SHP77 treated with DMSO at 0.1 percent for 48 hours (cell line): ENCODE measurements at places on chromosomes 1 and 21.
A peak's percentile ranks its signal among the peaks of the same experiment; 100 is the strongest.

DNA sequence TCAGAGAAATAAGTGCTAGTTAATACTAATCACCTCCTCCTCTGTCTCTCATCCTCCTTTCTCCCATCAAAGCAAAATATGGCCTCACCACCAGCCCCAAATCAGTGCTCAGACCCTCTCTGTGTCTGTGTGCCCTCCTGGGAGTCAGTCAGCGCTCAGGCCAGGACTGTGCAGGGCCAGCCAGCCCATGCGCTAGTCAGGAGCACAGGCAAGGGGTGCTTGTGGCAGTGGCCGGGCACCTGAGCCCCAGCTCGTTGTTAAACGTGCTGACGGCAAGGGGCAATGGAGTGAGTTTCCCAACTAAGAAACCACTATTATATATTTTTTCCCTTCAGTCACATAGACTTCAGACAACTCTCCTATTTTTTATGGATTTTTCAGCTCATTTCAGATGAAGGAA is 19.2 kb upstream of the PGD start:
- DNase-seq, result no peak

DNA sequence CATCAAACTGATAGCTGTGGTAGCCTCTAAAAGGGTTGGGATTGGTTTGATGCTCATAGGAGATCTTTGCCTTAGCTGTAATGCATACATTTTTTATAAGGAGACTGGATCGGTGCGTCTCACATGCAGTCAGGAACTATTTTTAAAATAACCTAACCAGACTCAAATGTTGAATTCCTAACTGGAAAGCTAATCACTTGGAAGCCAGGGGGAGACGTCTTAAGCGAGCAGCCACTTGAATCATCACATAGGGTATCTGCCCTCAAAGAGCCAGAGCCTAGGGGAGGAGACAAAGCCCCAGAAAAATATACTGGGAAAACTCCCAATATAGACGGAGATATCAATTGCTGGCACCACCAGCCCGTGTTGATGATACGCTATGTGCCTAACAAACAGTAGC is 61.7 kb upstream of the PUM1 start:
- no peak for DNase-seq

- DNase-seq, result no peak
Measured at GRCh38 chr1:200733907-200734306, 4.8 kb upstream of the CAMSAP2 start.

DNA sequence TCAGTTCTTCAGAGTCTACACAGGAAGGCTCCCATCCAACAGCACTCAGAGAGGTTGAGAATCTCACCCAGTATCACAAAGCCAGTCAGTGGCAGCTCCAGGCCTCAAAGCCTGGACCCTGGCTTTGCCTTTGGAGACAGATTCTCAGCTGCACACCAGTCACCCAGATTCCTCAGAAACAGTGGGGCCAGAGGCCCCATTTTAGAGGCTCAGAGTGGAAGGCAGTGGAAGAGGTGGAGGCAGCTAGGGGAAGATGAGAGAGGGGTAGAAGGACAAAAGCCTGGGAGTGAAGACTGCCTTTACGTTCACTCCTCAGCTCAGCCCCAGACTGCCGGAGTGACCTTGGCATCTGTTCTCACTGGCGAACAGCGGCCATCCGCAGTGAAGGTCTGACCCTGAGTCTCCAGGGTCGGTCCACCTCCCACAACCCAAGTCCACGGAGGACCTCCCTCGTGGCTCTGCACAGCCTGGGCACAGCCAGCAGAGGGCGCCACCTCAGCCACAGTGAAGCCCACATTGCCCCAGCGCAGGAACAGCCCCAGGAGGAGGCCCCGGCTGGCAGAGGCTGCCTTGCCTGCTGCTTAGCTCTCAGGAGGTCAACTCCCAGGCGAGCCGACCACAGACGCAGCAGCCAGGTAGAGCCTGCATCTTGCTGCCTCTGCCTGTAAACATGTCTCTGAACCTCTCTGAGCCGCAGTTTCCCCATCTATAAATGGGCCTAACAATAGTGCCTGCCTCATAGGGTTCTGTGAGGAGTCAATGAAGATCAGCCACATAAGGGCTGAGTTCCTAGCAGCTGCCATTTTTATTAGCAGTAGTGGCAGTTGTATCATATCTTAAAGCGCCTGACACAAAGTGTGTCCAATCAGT is 5.9 kb upstream of the FNDC5 start:
- DNase-seq, result no peak

DNA sequence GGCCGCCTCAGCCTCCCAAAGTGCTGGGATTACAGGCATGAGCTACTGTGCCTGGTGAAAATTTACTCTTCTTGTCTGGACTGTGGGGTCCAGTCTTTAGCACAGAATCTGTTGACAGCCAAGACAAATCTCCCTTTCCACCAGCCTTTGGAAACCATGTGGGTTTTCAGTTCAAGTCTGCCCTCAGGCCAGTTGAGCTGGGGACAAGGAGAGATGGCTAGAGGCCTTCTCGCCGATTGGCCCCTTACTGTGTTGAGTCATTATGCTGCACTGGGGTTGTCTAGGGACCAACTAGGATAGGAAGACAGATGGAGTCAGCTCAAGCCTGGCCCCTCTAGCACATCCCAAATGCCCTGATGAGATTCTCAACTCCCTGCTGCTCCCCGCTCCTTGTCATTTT is 8.6 kb upstream of the NKAIN1 start:
- DNase-seq, result no peak

DNA sequence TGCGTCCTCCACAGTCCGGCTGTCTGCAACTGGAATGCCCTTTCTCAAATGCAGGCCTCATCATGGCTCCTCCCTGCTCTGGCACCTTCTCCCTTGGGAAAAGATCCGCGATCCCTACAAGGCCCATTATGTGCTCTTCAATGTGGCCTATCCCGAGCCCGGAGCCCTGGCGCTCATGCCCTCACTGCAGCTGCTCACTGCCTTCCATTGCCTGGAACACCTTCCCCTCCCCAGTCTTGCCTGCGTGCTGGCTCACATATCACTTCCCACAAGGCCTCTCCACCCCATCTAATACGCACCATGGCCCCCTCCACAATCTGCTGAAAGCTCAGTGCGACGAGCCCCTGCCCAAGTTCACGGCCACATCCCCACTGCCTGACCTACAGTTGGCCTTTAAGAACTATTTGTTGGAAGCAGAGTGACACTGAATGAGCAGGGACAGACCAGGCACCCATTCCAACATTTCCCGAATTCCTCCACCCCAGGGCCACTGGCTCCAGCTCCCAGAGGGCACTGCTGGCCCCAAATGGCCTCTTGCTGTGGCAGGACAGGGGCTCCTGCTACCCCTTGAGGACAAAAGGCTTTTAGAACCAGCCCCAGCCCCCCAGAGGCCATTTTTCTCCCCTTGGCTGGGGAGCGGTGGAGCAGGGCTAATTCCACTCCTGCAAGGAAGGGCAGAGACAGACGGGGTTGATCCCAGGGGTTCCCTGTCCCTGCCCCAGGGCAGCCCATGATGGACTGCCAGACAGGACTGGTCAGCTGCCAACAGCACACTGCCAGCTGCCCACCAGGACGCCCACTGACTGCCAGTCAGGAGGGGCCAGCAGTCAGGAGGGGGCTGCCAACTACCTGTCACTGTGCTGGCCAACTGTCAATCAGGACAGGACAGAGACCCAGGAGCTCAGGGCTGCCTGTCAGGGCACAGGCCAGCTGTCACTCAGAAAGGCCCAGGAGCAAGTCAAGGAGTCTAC is 64.8 kb downstream of the DHRS3 start:
- DNase-seq, result no peak

- DNase-seq, result no peak
Measured at GRCh38 chr21:45353200-45353599, 51.8 kb upstream of the COL18A1 start.

DNA sequence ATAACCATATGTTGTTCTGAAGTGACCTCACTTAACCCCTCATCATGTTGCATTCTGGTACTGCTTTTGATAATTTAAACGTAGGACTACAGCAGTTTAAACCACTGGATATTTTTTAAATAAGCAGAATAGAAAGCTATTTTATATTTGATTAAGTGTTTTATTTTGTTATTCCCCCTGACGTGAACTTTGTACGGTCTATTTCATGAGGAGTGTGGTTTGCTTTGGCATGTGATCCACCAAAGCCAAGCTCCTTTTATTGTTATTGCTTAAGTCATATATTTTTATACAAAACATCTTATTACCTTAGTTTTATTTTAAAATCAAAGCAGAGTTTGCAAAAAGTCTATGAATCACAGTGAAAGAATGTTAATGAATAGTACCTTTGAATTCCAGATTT is 101.4 kb upstream of the L1TD1 start:
- no peak for DNase-seq

GRCh38 chr1:24805534-24806301 is 60.5 kb downstream of the CLIC4 start:
- DNase-seq, result no peak

GRCh38 chr1:24498589-24498988 is 4.0 kb upstream of the RCAN3 start:
- no peak for DNase-seq

- peak; percentile 95 for DNase-seq
Measured at GRCh38 chr1:214216779-214217178, 64.2 kb upstream of the SMYD2 start.

DNA sequence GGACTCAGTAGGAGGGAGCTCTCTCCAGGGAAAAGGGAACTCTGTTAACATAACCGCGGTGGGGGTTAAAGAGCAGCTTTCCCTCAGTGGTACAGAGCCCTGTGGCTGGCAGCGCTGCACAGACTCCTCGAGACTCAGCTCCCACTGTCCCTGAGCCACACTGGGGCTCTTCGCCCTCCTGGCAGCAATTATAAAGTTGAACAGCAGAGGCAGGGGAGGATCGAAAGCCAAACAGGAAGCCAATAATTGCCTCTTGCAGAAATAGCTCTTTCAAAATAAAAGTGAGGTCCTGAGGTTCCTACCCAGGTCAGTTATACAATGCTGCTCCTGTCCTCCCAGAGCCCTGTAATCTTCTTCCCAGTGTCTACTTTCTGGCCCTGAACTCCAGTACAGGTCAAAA is 77.0 kb downstream of the FAM78B start:
- DNase-seq, result no peak

GRCh38 chr1:178051071-178051470 is 42.8 kb upstream of the RASAL2 start:
- no peak for DNase-seq

DNA sequence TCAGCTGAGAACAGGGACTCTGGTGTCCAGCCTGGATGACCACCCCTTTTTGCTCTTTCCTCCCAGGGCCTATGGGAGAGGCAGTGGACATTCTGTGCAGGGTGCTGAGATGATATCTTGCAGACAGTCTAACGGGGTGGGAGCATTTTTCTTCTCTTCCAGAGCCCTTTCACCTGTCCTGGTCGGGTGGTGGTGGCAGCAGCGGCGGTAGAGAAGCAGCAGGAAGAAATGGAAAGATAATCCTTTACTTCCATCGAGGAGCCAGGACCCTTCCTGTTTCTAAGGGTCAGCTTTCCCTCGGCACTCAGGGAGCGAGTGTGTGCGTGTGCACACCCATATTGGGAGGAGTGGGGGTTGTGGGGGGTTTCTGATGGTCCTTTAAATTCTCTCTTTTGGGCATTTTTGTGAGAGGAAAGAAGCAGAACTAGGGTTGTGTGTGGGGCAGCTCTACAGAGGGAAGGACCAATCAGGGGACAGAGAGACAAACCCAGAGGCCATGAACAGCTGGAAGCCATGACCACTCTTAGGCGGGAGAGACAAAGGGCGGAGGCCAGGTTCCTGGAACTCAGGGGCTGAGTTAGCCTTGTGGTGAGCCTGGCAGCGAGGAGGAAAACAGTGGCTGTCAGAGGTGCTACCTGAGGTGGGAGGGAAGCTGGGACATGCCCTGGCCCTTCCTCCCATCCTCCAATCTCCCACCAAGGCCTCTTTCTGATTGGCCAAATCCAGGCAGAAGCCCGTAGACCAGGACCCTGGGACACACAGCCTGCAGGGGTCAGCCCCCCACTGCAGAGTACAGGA is 31.2 kb upstream of the CSF3R start:
- DNase-seq, result no peak

- no peak for DNase-seq
Measured at GRCh38 chr1:47227341-47228232, 4.4 kb downstream of the TAL1 start.
